ENCODE measurements at places on chromosomes 4 and X.
A peak's percentile ranks its signal among the peaks of the same experiment; 100 is the strongest.

DNA sequence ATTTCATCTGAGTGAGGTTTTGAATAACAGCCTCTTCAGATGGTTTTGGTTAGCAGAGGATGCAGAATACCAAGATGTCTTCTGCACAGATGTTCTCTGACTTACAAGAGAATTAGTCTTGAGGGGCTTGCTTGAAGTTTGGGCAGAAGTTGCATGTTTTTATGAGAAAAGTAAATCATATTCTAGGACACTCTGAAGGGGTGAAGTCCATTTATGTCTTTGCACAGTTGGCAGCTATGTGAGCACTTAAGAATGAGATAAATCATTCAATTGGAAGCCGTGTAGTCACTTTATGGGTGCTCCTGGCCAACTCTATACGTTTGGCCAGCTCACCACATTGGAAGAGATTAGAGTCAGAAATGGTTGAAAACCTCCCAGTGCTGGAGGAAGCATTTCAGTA is 252.7 kb upstream of the KCNIP4 start:
- DNase-seq, result no peak

GRCh38 chrX:102860235-102860634 is 76.8 kb upstream of the RAB40AL start:
- DNase-seq, result no peak

DNA sequence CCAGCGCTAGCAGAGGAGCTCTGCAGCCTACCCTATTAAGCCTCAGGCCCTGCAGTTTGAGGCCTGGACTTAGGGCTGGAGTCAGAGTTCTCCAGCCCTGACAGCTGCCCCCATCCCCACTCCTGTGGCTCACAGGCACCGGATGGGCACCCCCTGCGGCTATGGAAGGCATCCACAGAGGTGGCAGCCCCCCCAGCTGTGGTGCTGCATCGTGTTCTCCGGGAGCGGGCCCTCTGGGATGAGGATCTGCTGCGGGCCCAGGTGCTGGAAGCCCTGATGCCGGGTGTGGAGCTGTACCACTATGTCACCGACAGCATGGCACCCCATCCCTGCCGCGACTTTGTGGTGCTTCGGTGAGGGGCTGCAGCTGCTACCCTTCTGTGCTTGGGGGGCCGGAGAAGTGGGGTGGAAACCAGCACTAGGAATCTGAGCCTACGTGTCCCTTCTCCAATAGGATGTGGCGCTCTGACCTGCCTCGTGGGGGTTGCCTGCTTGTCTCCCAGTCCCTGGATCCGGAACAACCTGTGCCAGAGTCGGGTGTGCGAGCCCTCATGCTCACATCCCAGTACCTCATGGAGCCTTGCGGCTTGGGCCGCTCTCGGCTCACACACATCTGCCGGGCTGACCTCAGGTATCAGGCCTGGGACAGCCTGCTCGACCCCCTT is 76.2 kb downstream of the STARD8 start:
- no peak for DNase-seq

DNA sequence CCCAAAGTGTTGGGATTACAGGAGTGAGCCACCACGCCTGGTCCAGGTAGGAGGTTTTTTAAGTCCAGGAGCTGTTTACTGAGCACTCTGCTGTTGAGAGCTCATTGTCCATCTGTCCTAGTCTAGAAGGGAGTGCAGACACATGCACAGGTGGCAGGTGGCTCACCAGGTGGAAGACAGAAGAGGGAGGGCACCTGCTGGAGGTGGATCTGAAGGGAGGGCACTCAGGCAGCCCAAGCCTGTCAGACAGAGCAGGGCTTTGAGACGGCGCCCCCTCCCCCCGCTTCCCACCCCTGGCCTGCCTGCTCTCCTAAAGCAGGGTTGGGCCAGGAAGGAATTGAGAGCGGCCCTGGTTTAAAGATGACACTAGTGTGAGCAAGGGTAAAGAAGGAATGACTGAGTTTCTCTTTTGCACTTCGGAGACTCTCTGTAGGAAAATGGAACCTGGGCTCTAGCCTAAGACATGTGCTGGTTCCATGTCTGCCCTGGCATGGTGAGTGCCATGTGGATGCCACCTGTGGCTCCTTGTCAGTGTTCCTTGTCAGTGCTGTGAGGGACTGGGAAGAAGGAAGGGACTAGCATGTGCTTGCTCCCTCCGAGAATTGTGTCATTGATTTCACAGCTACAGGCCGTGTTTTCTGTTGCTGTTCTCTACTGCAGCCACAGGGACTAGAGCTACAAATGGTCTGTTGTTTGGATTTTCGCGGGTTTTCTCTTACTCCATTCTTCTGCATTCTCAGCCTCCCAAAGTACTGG is 108.6 kb downstream of the TNIP2 start:
- DNase-seq, result no peak

DNA sequence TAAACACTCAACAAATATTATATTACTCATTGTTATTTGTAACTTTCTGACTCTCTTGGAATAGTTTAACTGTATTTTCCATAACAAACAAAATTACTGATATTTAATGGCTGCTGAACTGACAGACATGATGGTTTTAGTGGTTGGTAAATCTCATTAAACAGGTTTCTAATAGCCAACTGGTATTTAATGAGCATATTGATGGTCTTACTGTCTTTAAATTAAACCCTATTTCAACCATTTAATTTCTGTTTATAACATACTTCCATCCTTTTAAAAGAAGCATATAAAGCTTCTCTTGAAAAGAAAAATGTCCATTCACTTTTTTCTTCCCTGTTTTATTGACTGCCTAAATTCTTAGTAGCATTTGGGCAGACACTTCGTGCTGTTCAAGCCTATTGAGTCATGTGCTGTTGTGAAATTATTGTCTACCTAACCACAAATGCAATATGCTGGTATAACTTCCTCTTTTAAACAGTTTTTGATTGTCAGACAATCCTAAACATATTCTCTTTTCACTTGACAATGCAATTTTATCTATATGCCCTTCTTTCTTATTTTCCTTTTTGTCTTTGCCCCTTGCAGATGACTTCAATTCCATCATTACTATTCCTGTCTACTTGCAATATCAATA is 163.9 kb upstream of the SLC7A11 start:
- DNase-seq, result no peak

DNA sequence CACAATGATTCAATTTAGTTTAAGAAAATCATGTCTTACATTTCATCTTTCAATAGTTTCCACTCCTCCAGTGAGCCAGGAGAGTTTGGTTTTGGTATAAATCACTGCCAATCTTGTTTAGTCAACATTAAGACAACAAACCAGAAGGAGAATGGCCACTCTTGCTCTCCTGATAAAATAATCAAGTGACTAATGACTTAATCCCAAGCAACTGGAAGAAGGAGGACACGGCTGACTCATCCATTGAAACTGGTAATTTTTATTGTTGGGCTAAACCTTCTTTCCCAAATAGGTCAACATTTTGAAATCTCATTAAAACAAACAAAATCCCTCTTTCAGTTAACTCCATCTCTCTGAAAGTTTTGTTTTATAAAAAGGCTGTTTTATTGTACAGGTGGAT is 230.2 kb downstream of the CLCN4 start:
- no peak for DNase-seq

DNA sequence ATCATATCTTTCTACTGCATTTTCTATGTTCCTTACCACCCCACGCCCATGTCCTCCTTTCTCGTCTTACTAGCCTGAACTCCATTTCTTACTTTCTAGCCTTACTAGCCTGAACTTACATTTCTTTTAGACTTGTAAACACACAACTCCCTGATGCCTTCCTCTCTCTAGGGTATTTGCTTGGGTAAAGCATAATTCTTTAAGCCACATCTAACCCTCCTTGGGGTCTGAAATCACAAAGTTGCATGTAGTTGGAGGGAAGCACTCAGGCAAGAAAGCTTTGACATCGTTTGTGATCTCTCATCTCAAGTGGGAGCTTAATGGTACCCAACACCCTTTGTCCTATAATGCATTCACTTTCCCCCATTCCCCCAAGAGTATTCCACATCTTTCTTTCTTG is 124.4 kb downstream of the SPOCK3 start:
- DNase-seq, result no peak

GRCh38 chr4:117135634-117136354 is 50.4 kb upstream of the TRAM1L1 start:
- no peak for DNase-seq

GRCh38 chrX:25013632-25014365 is 2.0 kb downstream of the ARX start:
- DNase-seq, result no peak

GRCh38 chr4:124219389-124219788 is 493.1 kb downstream of the ANKRD50 start:
- no peak for DNase-seq

DNA sequence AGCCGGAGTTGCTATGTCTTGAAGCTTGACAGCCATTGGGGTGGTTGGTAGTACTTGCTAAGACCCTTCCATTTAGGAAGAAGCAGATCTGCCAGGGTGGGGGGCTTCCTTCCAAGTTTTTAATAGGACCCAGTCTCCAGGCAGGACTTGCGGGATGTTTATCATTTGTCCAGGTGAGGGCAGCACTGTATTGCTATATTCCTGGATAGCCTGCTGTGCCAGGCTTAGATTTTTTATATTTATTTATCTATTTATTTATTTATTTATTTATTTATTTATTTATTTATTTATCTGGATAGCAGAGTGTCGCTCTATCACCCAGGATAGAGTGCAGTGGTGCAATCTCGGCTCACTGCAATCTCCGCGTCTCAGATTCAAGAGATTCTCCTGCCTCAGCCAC is 87.4 kb upstream of the CT45A1 start:
- peak; percentile 32 for DNase-seq

DNA sequence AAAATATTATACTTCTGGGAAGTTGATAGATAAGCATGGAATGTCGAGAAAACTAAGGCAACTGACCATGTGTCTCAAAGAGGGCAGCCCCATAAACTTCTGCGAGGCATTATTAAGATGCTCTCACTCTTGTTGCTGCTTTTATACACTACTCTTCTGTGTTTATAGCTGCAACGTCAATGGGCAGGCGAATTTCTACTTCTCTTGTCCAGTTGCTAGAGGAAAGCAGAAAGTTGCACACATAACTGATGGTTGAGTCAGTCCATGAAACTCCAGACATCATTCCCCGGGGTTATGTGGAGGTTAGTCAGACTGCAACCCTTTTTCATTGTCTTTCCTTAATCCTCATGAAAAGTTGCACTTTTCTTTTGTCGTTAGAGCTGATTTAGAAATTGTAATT is 39.8 kb downstream of the VCX3B start:
- DNase-seq, result no peak

- no peak for DNase-seq
Observed at GRCh38 chrX:150199181-150199580, 163.9 kb upstream of the MAMLD1 start.

GRCh38 chrX:118847676-118848075 is 24.1 kb downstream of the ZCCHC12 start:
- peak; percentile 62 for DNase-seq

- DNase-seq, result no peak
Observed at GRCh38 chr4:3656416-3657356, 109.5 kb upstream of the ADRA2C start.

GRCh38 chrX:23736030-23736429 is 7.0 kb downstream of the ACOT9 start:
- DNase-seq, result no peak

DNA sequence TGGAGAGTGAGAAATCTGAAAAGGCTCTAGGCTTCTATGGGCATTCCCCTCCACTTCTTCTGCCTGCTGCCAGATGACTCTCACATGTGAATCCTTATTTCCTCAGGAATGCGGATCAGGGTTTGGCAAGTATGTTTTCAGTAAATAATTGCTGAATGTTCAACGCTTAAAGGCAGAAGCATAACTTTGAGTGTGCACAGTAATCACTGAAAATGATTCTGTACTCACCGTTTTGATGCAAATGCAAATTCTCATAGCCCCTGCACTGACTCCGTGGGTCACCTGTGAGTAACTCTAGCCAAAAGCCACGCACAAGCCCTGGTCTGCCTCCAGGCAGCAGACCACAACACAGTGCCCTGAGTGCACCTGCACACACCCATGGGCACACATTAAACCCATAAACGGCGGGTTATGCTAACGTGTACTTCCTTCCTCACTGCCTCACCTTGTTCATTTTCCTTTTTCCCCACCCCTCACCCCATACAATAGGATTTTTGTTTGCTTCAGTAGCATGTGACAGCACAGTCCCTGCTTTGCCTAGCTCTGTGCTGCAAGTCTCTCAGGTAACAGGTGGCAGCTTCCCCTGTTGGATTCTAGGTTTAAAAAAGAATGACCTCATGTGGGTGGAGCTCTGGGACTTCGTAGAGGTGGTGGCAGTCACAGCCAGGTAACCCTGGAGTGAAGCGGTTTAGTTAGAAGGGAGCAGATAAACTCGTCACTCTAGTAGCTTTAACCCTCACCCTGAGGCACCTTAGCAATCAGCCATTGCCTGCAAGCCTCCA is at the start of gene ARHGEF38:
Gene ARHGEF38 (plus strand): TSS at position 656 of the 782 bp plus-strand sequence. CDS start 146 bp downstream, outside the sequence.
- DNase-seq, result no peak

GRCh38 chr4:83613023-83613422 is 77.1 kb downstream of the GPAT3 start:
- DNase-seq, result no peak

- DNase-seq, result no peak
Observed at GRCh38 chr4:118857760-118858159, 21.8 kb upstream of the SEC24D start.

- no peak for DNase-seq
Observed at GRCh38 chrX:16060252-16060651, 63.1 kb upstream of the GRPR start.

GRCh38 chr4:97548186-97548585 is 595.1 kb downstream of the STPG2 start:
- DNase-seq, result no peak

DNA sequence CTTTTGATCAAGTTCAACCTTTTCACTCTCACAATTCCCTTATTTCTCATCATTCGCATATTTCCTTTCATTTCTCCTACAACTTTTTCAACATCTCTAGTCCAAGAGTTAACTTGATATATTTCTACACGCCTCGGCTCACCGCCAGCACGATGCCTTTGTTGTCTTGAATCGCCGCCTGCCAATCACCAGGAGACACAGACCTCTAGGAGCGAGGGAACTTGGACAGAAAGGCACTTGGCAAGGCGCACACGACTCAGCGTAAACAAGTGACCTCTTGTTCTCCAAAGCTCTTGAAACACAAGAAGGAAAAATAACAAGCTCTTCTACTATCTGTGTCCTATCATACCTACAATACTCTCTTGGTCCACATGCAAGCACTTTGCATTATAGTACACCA is 27.1 kb upstream of the RBMX start:
- no peak for DNase-seq

DNA sequence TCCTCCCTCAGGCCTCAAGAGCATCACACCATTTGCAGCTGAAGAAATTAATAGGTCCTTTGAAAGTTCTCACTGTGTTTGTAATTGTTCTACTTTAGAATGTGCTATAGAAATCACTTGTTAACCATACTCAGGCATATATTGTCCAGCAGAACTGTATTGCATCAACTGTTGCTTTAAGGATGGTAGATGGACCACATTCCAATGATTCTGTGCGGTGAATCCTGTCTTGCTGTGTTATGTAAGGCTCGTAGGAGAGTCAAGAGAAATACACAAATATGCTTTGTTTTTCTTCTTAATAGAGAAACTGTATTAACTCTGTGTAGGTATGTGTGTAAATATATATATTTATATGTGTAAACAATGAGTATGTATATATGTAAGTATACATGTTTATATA is 6.3 kb upstream of the ADGRA3 start:
- DNase-seq, result no peak
